Central memory CD8-positive, alpha-beta T cell (primary cell): ENCODE measurements at places on chromosomes 11 and 22.
A peak's percentile ranks its signal among the peaks of the same experiment; 100 is the strongest.

DNA sequence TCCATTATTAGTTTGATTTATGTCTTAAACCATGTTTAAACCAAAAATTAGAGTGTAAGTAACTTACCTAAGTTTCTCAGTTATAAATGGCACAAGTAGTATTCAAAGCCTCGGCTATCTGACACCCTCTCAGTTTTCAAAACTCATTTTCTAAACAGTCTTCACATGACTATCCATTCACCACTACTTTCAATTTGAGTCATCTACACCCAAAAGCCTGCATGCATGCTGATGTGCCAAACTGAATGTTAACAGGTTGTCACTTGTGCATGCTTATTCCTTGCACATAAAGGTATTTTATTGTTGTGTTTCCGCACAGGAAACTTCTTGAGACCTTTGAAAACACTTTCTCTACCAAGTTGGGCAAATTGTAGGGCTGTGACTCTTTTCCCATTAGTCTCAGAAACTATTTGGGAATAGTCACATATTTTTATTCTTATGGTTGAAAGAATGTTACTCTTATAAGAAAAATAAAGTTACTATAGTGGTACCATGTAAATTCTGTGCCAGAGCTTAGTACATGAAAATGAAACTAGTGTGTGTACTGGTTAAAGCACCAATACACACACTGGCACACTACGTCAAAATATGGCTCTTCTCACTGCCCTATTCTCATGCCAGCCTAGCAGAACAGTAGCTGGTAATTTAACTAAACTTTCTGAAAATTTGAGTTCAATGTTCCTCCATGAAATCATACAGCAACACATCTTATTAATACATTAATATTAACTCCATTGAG, 2.2 kb upstream of the OR51E2 start:
- peaks cover 4% of the 10 kb centered on the region for H3K4me1 ChIP-seq
- H3K27me3 ChIP-seq: no peaks in the 10 kb centered on the region
- DNase-seq: no peak
- H3K36me3 ChIP-seq: no peaks in the 10 kb centered on the region
- H3K4me3 ChIP-seq: peak overlapping the region; percentile 41
- no peak overlapping the region for H3K27ac ChIP-seq

- H3K4me1 ChIP-seq: no peaks in the 10 kb centered on the region
- H3K27ac ChIP-seq: no peak overlapping the region
- H3K4me3 ChIP-seq: no peak overlapping the region
- H3K27me3 ChIP-seq: no peaks in the 10 kb centered on the region
- no peaks in the 10 kb centered on the region for H3K36me3 ChIP-seq
These were observed 597.2 kb upstream of the ANO3 start for GRCh38 chr11:25734591-25735211.

DNA sequence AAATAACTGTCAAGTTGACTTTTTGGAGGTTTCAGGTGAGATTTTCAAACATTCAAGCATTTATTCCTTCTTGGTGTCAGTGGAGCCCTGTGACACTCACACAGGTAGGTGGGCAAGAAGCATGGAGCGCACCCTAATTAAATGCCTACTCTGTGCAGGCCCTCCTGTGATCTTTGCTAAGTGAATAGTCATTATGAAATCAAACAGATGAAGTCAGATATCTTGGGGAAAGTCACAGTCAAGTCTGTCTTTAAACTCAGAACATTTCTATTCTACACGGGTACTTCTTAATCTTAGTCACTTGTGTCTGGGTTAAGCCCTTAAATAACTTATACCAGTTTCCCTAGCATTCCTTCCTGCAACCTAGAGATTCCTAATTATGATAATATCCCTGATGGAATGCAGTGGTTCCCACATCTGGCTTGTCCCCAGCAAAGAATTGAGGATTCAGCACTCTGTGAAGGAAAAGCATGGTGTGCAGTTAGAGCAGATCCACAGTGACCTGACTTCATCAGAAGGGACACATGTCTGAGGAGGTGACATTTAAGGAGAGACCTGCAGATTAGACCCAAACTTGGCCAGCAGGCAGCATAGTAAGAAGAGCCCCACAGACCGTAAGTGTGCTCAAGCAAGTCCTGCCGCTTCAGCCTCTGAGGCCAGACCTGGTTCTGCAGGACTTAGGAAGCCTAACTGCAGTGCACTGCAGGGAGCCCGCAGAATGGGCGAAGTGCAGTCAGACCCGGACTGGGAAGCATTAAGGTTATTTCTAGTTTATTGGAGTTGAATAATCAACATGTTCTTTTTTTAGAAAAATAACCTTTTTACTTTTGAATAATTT, 85.3 kb upstream of the GAL start:
- H3K4me1 ChIP-seq: peaks cover 25% of the 10 kb centered on the region
- no peak overlapping the region for H3K27ac ChIP-seq
- H3K4me3 ChIP-seq: no peak overlapping the region
- H3K36me3 ChIP-seq: peaks cover 78% of the 10 kb centered on the region
- no peaks in the 10 kb centered on the region for H3K27me3 ChIP-seq

DNA sequence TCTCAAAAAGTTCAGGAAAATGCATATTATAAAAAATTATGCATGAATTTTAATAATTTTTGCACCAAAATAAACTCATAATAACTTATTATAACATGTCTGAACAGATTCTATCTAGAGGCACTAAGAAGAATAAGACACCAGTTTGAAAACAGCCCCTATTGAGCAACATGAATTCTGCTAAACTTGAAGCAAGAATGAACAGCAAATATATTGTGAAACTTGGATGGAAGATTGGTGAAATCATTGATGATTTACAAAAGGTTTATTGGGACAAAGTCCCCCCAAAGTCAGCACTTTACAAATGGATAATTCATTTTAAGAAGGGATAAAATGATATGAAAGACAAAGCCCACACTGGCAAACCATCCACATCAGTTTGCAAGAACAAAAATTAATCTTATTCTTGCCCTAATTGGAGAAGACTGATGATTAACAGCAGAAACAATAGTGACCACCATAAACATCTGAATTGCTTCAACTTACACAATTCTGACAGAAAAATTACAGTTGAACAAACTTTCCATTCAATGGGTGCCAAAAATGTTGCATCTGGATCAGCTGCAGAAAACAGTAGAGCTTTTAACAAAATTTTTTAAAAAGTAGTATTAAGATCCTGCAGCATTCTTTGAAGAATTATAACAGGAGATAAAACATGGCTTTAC, 257.5 kb upstream of the FAT3 start:
- no peaks in the 10 kb centered on the region for H3K4me1 ChIP-seq
- no peaks in the 10 kb centered on the region for H3K27me3 ChIP-seq
- no peak overlapping the region for H3K27ac ChIP-seq
- DNase-seq: no peak
- H3K4me3 ChIP-seq: no peak overlapping the region

DNA sequence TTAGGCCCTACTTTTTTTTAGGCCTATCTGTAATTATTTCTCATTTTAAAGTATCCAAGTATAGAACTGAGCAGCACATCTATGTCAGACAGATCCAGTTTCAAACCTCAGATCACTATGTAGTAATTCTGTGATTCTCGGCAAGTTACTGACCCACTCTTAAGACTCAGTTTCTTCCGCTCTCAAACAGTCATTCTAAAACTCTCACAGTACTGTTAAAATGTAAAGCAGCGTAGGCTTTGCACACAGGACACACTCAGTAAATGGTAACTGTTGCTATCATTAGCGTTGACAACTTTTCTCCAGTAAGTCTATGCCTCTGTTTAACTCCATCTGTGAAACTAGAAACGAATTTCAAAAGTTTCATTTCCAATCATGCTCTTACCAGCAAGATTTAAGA, 277.1 kb downstream of the TTC28 start:
- no peak overlapping the region for H3K4me3 ChIP-seq
- no peak for DNase-seq
- no peak overlapping the region for H3K27ac ChIP-seq
- no peaks in the 10 kb centered on the region for H3K36me3 ChIP-seq

GRCh38 chr11:47980088-47980906, at the start of gene PTPRJ:
TSS of gene PTPRJ (plus strand) at chr11:47980559. CDS start at chr11:47980913, 354 bp downstream.
- H3K27ac ChIP-seq: peak within 1 kb of the TSS; percentile 80
- H3K36me3 ChIP-seq: peaks cover 3% of the 10 kb centered on the region
- H3K4me1 ChIP-seq: peaks cover 34% of the 10 kb centered on the region
- H3K4me3 ChIP-seq: peak within 1 kb of the TSS; percentile 84
- peak; percentile 54 for DNase-seq

- no peak overlapping the region for H3K4me3 ChIP-seq
- no peak for DNase-seq
- no peak overlapping the region for H3K27ac ChIP-seq
- peaks cover 8% of the 10 kb centered on the region for H3K27me3 ChIP-seq
- no peaks in the 10 kb centered on the region for H3K4me1 ChIP-seq
These were observed 111.6 kb downstream of the PHF21B start for GRCh38 chr22:44898236-44898635.

- H3K36me3 ChIP-seq: peaks cover 1% of the 10 kb centered on the region
- H3K4me1 ChIP-seq: peaks cover 7% of the 10 kb centered on the region
- DNase-seq: no peak
- H3K27me3 ChIP-seq: peaks cover 45% of the 10 kb centered on the region
- H3K4me3 ChIP-seq: no peak overlapping the region
These were observed 73.5 kb downstream of the GAB2 start for GRCh38 chr11:78344094-78344493.

- no peak overlapping the region for H3K27ac ChIP-seq
- no peaks in the 10 kb centered on the region for H3K27me3 ChIP-seq
- peaks cover 33% of the 10 kb centered on the region for H3K4me1 ChIP-seq
- no peak overlapping the region for H3K4me3 ChIP-seq
- no peak for DNase-seq
These were observed 87.5 kb downstream of the DDX10 start for GRCh38 chr11:108752297-108752751.

- H3K27me3 ChIP-seq: no peaks in the 10 kb centered on the region
- peaks cover 13% of the 10 kb centered on the region for H3K36me3 ChIP-seq
- H3K4me3 ChIP-seq: peak overlapping the region; percentile 12
- no peak for DNase-seq
- H3K4me1 ChIP-seq: peaks cover 68% of the 10 kb centered on the region
These were observed 102.4 kb downstream of the PTPRJ start for GRCh38 chr11:48082771-48083170.

GRCh38 chr22:27993201-27993635, 74.2 kb upstream of the PITPNB start:
- DNase-seq: no peak
- H3K4me1 ChIP-seq: no peaks in the 10 kb centered on the region
- no peak overlapping the region for H3K27ac ChIP-seq
- H3K4me3 ChIP-seq: no peak overlapping the region
- H3K36me3 ChIP-seq: no peaks in the 10 kb centered on the region

GRCh38 chr11:101717619-101718018, 133.8 kb upstream of the TRPC6 start:
- H3K27ac ChIP-seq: no peak overlapping the region
- H3K4me1 ChIP-seq: no peaks in the 10 kb centered on the region
- DNase-seq: no peak
- peaks cover 2% of the 10 kb centered on the region for H3K36me3 ChIP-seq

DNA sequence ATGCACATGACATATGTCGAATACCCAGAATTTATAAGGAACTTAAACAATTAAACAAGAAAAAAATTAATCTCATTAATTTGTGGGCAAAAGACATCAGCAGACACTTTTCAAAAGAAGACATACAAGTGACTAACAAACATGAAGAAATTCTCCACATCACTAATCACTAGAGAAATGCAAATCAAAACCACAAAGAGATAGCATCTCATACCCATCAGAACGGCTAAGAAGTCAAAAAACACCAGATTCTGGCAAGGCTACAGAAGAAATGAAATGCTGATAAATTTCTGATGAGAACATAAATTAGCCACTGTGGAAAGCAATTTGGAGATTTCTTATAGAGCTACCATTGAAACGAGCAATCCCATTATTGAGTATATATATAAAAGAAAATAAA, 210.6 kb upstream of the LUZP2 start:
- H3K27me3 ChIP-seq: no peaks in the 10 kb centered on the region
- no peak overlapping the region for H3K4me3 ChIP-seq
- no peaks in the 10 kb centered on the region for H3K4me1 ChIP-seq
- DNase-seq: no peak
- H3K27ac ChIP-seq: no peak overlapping the region
- no peaks in the 10 kb centered on the region for H3K36me3 ChIP-seq

- no peak overlapping the region for H3K4me3 ChIP-seq
- H3K36me3 ChIP-seq: peaks cover 24% of the 10 kb centered on the region
- H3K4me1 ChIP-seq: peaks cover 11% of the 10 kb centered on the region
- no peak overlapping the region for H3K27ac ChIP-seq
These were observed 18.9 kb upstream of the PISD start for GRCh38 chr22:31680861-31681341.

DNA sequence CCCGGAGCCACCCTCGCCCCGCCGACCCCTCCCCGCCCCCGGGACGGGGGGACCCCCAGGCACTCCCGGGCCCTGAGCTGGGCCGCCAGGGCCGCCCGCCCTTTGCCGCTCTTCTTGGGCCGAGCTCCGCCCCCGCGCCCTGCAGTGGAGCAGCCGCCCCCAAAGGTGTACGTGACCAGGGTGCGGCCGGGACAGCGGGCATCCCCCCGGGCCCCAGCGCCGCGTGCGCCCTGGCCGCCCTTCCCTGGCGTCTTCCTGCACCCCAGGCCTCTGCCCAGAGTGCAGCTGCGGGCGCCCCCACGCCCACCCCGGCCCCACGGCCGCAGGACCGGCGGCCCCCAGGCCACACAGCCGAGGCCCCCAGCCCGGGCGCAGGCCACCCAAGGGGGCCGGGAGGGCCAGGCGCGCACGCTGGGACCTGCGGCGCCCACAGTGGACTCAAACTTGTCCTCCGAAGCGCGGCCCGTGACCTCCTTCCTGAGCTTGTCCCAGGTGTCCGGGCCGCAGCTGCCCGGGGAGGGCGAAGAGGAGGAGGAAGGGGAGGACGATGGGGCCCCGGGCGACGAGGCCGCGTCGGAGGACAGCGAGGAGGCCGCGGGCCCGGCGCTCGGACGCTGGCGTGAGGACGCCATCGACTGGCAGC, 7.4 kb downstream of the B4GALNT4 start:
- H3K4me1 ChIP-seq: peaks cover 11% of the 10 kb centered on the region
- DNase-seq: no peak
- no peak overlapping the region for H3K4me3 ChIP-seq
- H3K36me3 ChIP-seq: peaks cover 3% of the 10 kb centered on the region

DNA sequence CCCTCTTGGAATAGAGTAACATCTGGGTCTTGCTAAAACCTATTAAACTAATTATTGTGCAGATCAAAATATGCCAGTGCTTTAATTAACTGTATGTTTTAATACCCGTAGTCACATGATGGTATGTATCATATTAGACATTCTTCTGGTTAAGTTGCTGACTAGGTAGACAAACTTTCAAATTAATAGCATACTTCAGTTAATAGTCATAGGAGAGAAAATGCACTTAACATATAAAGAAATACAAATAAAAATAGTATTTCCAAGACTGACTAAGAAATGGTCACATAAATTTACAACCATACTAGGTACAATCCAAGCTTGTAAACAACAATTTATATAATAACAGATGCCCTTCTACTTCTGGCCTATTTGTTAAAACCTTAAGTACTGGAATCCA, 7.6 kb upstream of the EXPH5 start:
- peaks cover 43% of the 10 kb centered on the region for H3K27me3 ChIP-seq
- H3K36me3 ChIP-seq: no peaks in the 10 kb centered on the region
- no peak overlapping the region for H3K4me3 ChIP-seq
- H3K27ac ChIP-seq: no peak overlapping the region
- DNase-seq: no peak
- no peaks in the 10 kb centered on the region for H3K4me1 ChIP-seq
